Daoy (cell line): ENCODE measurements at places on chromosomes 5 and 9. TPM values are rescaled to one million over a fixed set of nuclear protein-coding genes. Genes with fewer than 3 reads are reported as not detected.

GRCh38 chr9:96418083-96418919 lies at the start of gene ZNF367:
ZNF367 (minus strand) TSS chr9:96418370; CDS start chr9:96418032, 338 bp downstream.
- DNase-seq, result peak; percentile 100

DNA sequence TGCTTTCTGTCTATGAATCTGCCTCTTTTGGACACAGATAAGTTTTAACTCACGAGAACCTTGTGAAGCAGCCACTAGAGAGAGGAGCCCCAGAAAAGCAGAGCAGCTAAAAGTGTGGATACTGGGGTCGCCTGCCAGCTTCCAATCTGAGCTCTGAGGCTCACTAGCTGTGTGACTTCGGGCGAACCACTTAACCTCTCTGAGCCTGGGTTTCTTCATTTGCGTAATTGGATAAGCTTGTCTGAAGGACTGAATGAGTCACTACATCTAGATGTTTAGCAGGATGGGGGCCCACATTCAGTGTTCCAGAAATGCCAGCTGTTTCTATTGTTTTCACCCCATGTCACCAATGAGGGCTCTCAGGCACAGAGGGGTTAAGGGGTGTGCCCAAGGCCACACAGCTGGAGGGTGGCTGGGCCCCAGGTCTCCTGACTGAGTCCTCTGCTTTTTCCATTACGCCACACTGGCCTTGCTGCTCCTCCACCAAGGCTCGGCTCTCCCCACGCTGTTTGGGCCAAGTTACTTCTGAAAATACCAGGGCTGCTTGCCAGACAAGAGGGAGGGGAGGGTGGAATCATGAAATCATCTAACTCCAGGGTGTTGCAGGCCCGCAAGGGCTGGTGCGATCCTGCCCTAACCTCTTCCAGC lies 36.2 kb downstream of the SH3PXD2B start:
- DNase-seq, result peak; percentile 78

GRCh38 chr9:21709464-21710058 lies 92.9 kb upstream of the MTAP start:
- no peak for DNase-seq

GRCh38 chr9:121662891-121663580 lies 11.6 kb downstream of the DAB2IP start:
- no peak for DNase-seq

GRCh38 chr9:129166623-129167557 lies 11.2 kb downstream of the IER5L start:
- no peak for DNase-seq

DNA sequence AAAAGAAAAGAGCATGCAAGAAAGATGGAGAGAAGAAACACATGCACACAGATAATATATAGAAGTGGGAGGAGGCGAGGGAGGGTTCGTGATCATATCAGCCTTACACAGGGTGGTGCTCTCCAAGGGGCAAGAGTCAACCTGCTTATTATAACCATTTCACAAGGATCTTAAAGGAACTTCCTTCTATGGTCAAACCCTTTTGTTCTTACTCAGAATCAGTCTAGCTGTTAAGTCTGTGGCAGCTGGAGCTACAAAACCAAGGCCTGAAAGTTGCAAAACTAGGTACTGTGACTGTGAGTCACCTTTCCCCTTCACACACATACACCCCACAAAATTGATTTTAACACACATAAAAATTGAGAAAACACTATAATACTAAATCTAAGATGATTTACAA lies 18.5 kb upstream of the ERMP1 start:
- DNase-seq, result peak; percentile 27

GRCh38 chr5:143534761-143535154 lies 131.3 kb upstream of the NR3C1 start:
- no peak for DNase-seq

GRCh38 chr5:132658381-132659302 lies 669 bp downstream of the IL13 start:
- no peak for DNase-seq

- DNase-seq, result no peak
Observed at GRCh38 chr9:99360026-99360425, 137.9 kb downstream of the SEC61B start.

GRCh38 chr9:99345942-99346341 lies 123.9 kb downstream of the SEC61B start:
- peak; percentile 64 for DNase-seq

GRCh38 chr9:16150938-16151650 lies 598.3 kb downstream of the CCDC171 start:
- DNase-seq, result no peak

GRCh38 chr5:180074462-180074861 lies 2.9 kb upstream of the RNF130 start:
- no peak for DNase-seq

- no peak for DNase-seq
Observed at GRCh38 chr5:91188755-91189154, 194.4 kb downstream of the ARRDC3 start.

DNA sequence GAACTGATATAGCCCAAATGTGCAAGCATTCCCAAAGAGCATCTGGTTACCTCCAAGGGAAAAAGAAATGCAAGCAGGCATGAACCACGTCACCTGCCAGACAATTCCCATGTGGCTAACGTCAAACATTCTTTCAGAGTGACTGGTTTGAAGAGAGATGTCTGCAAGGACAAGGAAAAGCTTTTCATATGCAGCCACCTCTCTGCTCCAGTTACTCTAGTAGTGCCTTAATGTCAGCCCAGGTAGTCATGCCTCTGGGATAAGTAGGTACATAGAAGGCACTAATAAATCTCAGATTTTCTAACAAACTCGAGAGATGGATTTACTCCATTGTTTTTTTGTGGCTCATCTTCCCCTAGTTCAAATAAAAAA lies 96.8 kb upstream of the IFNK start:
- peak; percentile 81 for DNase-seq

GRCh38 chr5:149687486-149688168 lies 42.5 kb upstream of the PPARGC1B start:
- no peak for DNase-seq

DNA sequence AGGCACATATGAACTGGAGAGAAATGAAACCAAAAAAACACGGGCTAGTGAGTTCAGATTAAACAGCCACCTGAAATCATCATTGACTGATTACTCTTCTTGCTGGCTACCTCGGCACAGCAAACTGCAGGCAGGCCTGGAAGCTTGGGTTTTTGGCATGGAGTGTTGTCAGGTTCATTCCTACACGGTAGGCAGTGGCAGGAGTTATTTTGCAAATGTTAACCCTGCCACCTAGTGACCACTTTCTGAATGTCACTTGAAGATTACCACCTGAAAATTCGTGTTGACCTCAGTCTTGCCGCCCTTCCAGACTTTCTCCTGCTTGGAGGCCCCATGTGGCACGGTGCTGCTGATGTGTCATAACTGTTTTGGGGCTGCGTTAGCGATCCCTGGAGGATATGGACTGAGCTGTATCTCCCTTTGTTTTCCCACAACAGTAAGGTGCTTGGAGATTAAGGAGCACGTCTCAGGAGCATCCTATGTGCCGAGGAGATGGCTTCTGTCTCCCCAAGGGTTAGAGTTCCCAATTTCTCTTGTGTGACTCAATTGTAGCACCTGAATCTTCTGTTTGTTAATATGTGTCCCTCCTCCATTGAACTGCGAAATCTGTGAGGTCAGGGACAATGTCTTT lies 12.7 kb upstream of the CD180 start:
- DNase-seq, result peak; percentile 77

DNA sequence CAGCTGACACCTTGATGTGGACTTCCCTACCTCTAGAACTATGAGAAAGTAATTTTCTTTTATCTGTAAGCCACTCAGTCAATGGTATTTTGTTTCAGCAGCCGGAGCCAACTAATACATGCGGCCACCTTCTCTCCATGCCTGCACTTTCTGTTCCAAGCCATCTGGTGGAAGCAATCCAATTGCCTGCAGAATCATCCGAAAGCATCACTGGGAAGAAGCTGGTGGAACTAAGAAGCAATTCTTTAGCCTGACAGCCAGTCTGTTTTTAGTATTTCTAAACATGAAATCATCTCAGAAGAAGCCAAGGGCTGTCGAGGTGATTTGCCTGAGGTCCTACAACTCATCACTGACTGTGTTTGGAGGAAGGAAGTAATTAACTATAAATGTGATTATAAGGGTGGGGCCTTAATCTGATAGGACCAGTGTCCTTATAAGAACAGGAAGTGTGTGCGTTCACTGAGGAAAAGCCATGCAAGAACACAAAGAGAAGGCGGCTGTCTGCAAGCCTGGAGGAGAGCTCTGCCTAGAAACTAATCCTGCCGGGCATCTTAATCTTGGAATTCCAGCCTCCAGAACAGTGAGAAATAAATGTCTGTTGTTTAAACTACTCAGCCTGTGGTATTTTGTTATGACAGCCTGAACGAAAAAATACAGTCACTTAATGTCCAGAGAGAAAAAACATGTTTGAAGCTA lies 49.1 kb downstream of the NXNL2 start:
- DNase-seq, result peak; percentile 68

DNA sequence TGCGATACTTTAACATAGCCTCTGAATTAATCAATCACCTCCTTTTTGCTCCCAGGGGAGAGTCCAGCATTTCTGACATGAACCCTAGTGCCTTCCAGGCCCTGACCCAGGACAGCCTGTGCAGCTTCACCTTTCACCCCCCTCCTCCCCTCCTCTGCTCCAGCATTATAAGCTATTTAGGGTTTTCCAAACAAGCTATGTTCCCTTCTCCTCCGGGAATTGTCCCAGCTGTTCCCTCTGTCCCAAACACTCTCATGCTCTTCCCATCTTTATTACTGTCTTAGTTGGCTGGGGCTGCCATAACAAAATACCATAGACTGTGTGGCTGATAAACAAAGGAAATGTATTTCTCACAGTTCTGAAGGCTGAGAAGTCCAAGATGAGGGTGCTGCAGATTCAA lies 161.5 kb downstream of the EBF1 start:
- no peak for DNase-seq

DNA sequence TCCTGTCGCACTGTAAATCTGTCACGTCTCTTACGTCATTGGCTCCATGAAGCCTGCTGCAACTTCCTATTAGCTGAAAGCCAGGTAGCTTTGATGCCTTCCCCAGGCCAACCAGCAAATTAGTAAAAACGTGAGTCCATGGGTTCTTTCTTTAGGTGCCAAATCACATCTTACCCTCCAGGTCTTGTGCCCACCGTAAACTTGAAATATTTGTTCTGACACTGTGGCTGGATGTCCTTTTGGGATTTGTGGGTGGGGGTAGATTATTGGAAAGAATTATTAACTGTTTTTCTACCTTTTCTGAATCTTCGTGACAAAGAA lies 172.8 kb downstream of the NR3C1 start:
- no peak for DNase-seq

DNA sequence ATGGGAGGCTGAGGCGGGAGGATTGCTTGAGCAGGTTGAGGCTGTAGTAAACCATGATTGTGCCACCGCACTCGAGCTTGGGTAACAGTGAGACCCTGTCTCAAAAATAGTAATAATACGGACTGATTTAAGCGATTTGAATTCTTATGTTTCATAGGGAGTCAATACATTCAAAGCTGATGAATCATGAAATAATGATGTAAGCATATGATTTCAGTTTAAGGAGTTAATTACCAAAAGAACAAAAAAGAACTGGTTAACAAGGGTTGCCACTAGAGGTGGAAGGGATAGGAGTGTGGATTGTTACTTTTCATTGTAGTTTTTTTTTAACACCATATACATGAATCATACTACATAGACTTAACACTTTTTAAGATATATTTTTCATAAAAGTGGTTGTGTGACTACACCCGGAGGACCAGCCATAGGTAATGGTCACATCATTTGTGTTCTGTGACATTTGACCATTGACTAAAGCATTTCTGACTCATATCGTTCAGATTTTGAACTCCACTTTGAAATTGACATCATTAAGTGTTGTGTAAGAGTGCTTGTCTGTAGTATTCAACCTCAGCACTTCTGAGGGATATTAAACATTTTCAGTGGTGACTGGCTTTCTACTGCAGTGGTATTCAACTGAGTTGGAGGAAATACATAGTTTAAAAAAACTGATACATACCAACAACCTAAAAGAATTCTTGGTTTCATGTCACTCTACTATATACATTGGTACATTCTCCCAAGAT lies 7.0 kb downstream of the TRMT10B start:
- DNase-seq, result no peak

DNA sequence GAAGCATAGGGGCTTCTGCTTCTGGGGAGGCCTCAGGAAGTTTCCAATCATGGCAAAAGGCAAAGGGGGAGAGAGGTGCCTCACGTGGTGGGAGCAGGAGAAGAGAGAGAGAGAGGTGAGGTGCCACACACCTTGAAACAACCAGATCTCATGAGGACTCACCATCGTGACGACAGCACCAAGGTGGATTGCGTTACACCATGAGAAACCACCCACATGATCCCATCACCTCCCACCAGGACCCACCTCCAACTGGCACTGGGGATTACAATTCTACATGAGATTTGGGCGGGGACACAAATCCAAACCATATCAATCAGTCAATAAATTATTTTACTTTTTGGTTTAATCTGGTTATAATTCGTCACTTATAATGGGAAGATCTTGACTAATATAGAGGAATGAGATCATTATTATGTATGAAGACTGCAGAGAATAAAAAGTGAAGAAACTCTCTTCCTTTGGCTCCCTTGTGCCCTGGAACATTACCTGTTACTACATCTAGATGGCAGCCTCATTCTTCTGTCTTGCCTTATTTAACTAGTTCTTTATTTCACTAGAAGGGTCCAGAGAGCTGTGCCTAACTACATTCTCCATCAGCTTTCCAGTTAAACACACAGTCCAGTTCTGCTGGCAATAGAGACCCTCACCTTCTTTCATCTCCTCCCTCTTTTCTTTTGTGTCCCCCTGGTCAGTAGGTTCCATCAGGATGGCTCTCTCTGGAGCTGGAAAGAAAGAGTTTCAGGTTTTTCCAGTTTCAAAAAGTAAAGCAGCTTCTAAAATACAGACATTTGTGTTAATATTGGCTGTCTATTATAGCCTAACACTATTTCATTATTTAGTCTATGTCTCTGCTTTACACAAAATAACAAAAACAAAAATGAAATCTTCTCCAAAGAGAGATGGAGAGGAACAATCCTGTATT lies 21.7 kb upstream of the SPINK7 start:
- no peak for DNase-seq

GRCh38 chr5:159780246-159780645 lies 136.0 kb upstream of the ADRA1B start:
- no peak for DNase-seq

DNA sequence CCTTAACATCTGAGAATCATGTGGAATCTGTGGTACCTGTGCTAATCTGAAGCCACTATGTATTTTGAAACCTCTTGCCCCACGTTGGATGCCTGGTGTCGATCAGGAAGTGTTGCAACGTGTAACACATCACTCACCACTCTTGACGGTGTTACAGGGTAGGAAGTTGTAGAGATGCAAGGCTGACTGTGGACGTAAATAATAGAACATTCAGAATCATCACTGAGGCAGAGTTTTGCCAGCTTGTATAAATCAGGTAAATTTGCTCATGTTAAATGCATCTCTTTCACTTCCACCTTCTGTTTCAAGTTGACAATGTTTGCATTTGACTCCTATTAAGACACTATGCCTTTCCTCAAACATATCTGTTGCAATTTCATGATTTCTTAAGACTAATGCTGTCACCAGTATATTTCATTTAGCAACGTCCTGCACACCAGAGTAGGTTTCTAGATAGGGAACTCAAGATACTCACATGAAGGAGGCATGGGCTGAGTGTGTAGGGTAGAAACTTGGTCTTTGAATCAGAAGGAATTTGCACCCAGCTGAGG lies 38.1 kb downstream of the BASP1 start:
- no peak for DNase-seq

GRCh38 chr5:136195971-136196820 lies 3.2 kb upstream of the SMIM32 start:
- DNase-seq, result no peak

GRCh38 chr5:81161012-81161601 lies 72.0 kb upstream of the CKMT2 start:
- no peak for DNase-seq

SLC25A2 gene
- total RNA-seq, result 0.11 and 1.8 TPM in 2 replicates

BHMT2 gene
- 3.4 and 8.0 TPM in 2 replicates for total RNA-seq

CARTPT gene
- total RNA-seq, result not detected in 2 replicates

LHX6 gene
- 0.69 and 1.5 TPM in 2 replicates for total RNA-seq

TTLL11 gene
- 3.5 and 5.6 TPM in 2 replicates for total RNA-seq

PLPP7 gene
- total RNA-seq, result 5.4 and 7.1 TPM in 2 replicates

DMRTA1 gene
- not detected in 2 replicates for total RNA-seq
